ENCODE measurements at places on chromosomes 5 and 9.

DNA sequence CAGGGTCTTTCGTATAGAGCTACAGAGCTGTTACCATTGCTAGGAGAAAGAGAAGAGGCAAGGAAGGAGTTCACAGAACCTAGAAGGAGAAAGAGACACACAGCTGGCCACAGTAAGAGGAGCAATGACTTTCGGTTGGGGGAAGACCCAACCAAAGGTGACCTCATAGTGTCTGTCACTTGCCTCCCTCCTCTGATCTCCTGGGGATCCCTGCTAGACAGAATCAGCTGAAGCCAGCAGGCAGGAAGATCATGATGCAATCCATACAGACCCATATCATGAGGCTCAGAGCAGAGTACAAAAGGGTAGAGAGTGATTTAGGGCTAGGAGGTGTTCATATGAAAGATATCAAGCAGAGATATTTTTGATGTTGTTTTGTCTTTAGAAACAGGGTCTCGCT lies 26.0 kb upstream of the EPB41L4B start:
- no peak for DNase-seq

DNA sequence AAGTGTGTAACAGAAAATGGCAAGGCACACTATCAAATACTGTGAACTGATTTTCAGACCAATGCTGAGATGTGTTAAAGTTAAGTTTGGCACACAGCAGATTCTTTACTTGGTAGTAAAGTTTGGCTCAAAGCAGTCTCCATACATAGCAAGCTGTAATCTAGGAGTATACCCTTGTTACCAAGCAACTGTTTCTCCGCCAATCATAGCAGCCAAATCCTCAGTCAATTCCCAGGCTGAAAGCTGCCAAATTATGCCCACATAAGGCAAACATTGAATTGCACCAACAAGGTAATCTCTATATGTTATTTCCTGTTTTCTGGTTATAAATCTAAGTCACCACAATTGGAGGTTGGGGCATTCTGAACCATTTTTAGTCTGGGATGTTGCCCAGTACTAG lies 345.7 kb downstream of the DEPDC1B start:
- no peak for DNase-seq

GRCh38 chr9:135507104-135508035 lies 6.9 kb downstream of the MRPS2 start:
- DNase-seq = no peak

DNA sequence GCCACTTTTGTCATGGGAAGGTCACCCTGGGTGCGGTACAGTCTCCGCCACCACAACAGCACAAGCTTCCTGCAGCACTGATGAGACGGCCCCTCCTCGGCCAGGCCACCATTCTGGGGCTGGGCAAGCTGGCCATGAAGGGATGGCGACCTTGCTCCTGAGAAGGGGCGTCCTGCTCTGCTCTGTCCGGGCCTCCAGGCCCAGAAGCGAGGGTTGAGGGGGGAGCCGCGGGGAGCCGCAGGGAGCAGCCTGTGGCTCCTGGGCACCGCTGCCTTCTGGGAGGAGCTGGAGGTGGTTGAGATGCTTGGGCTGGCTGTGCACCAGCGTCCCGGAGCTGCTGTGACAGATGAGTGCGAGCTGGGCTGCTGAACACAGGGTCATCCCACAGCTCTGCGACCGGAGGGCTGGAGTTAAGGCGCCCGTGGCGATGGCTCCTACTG lies 84.3 kb upstream of the RAPGEF1 start:
- DNase-seq = no peak

DNA sequence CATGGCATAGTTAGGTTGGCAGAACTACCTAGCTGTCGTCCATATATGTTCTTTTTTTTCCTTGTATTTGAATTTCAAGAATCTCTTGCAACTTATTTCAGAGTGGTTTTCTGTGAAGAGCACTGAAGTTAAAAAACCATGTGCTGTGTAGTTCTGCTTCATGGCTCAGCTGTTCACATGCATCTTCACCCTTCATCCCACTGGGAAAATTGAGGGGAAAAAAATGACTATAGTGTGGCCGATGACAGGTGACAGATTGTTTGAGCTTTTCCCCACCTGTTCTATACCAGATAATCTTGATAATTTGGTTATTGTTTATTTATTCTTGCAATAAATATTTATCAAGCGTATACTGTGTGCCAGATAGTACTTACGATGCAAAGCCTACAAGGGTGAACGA lies 77.8 kb downstream of the AOPEP start:
- DNase-seq = no peak

GRCh38 chr5:19240170-19240569 lies 747.8 kb downstream of the CDH18 start:
- no peak for DNase-seq

DNA sequence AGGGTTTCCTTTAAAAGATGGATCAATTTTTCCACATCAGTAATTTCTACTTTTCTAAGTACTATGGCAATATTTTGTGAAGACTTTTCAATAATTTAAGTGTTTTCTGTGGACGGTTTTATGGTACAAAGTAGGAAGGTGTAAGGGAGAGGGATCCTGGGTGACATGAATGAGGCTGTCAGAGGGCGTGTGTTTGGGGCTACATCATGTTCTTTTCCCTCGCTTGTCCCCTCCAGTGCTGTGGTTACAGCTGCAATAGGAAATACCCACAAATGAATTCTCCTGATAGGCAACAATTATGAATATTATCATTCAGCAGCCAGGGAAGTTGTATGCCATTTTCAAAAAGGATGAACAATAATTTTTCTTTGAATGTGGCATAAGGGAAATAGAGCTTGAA lies 83.8 kb downstream of the CAVIN4 start:
- no peak for DNase-seq

GRCh38 chr5:54719384-54720283 lies 202.1 kb downstream of the SNX18 start:
- DNase-seq = peak; percentile 25

GRCh38 chr9:88874391-88874790 lies 116.9 kb upstream of the S1PR3 start:
- no peak for DNase-seq

- DNase-seq = no peak
Observed at GRCh38 chr5:16894236-16895057, 41.6 kb downstream of the MYO10 start.

DNA sequence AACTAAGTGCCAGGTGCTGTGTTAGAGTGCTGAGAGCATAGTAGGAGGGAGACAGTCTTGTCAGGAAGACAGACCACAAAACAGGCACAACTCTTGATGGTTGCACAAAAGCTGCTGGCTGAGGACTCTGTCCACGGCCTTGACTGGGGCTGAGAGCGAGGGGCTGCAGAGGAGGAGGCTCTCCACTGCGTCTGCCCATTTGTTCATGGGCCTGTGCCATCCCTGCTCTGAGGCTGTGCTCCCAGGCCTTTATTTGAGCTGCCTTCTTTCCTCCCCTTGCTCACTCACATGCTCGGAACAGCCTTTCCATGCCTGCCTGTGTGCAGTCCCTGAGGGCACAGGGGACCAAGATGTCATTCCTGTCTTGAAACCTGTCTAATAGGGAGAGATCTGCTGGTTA lies 147.8 kb downstream of the CACNA1B start:
- DNase-seq = no peak

DNA sequence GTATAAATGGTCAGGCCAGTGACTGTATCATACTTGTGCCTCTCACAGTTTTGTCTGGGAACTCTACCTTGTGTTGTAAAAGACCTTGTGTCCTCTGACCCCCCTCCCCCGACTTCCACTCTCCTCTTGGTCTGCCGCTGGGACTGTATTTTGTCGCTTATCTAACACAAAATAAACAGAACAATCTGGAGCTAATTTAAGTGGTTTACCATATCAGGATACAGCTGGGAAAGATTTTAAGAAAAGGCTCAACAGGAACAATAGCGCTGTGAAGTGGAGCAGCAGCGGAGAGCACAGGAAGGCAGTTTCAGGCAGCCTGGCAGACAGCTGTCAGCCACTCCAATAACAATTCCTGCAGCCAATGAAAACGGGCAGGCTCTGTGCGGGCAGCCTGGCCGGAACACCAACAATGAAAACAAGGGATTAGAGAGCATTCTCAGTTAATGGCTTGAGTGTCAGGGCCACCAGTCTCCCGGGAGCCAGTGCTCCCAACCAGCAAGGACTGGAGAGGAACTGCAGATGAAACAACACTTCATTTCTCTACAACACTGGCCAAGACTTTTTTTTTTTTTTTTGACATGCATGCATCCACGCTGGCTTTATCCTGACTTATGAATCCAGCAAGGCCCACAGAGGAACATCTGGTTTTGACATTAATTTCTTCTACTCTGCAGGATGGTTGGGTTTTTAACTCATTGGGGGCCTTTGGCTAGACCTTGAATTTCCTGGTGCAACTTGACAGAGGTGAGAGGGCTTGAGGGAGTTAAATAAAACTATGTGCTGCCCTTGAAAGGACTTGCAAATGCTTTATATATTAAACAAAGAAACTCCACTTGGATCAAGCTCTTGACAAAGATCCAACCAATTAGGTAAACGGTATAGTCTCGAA lies 76.7 kb downstream of the ARSB start:
- no peak for DNase-seq

DNA sequence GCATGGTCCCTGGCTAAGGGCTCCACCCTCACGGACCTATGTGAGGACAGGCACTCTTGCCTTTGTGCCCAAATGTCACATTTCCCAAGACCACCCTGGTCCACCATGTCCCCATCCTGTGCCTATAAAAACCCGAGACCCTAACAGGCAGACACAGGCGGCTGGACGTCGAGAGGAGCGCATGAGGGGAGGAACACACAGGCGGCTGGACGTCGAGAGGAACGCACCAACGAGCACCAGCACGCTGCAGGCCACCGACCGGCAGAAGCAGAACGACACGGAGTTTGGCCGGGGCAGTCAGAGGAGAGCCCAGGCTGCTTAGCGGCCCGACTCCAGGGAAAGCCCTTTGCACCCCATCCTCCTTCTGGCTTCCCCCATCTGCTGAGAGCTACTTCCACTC lies 119.9 kb downstream of the ADAMTS2 start:
- DNase-seq = no peak

DNA sequence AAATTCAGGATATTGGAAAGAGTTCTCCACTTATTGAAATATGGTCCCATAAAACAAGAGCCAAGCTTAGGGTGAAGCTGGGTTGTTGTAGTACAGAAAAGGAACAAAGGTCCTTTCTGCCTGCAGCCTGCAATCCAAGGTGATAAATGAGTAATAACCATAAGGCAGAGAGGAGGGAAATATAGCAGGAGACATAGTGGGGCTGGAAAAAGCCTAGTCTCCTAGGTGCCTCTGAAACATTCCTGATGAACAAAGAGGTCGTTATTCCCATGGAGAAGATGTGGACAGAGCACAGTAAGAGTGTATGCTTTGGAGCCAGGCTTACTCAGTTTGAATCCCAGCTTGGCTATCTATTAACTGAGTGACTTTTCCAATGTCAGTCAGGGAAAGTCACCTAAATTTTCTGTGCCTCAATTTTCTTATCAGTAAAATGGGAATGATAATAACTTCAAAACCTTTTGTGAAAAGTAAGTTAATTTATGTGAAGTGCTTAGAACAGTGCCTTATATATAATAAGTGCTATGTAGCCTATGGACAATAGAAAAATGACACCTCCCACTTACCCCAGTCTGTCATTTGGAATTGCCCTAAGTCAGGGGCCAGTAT lies 110.8 kb upstream of the GRIN3A start:
- DNase-seq = no peak

- DNase-seq = no peak
Observed at GRCh38 chr5:83077662-83078261, 415 bp downstream of the XRCC4 start.

DNA sequence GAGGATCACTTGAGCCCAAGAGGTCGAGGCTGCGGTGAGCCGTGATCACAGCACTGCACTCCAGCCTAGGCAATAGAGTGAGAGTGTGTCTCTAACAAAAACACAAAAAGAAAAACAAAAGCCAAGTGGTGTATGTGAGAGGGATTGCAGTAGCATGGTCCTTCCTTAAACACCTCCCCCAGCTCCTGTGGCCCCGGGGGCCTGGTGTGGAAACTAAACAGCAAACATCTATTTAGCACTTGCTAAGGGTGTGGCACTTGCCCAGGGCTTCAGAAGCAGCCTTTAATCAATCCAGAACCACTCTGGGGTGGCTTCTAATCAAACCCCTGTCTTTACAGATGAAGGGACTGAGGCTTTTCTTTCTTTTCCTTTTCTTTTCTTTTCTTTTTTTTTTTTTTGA lies 4.4 kb upstream of the FBP1 start:
- no peak for DNase-seq

GRCh38 chr5:59348189-59348588 lies 545.3 kb downstream of the PDE4D start:
- no peak for DNase-seq

- DNase-seq = no peak
Observed at GRCh38 chr9:100641166-100641565, 63.3 kb downstream of the CAVIN4 start.

- no peak for DNase-seq
Observed at GRCh38 chr5:35502206-35502605, 115.5 kb upstream of the SPEF2 start.

DNA sequence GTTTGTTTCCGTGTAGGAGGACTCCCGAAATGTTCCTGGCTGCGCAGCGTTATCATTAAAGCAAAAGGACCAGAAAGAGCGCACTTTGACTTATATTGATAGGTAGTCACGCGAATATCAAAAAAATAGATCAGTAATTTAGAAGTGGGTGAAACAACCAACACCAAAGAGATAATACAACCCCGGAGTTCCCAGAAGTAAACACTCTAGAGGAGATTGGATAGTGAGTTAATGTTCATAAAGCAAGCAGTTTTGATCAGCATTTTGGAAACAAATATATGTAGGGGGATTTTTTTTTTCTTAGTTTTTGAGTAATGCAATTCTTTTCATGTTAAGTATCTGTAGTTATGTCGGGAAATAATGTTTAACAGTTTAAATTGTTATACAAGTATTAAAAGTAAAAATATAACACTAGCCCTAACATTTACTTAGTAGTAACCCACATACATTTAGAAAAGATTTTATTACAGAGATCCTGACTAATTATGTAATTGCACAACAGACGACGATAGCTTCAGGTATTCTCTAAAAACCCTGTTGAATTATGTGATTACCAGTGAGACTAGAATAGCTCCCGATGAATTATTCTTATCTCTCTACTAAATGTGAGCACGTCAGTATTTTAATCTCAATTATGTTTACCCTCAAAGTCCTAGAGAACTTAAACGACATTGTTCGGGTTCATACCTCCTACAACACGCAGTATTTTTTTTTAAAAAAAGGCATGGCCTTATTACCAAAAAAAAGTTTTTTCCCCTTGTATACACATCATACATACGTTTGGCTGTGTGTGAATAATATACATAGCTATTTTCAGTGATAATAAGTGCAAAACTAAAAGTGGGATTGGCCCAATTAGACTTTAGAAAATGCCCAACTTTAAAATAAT lies 9.4 kb upstream of the NFIB start:
- DNase-seq = no peak

- DNase-seq = no peak
Observed at GRCh38 chr9:107644733-107645463, 155.3 kb upstream of the KLF4 start.

Measured in 8988T (cell line).